ENCODE measurements at places on chromosomes 7 and 10.

DNA sequence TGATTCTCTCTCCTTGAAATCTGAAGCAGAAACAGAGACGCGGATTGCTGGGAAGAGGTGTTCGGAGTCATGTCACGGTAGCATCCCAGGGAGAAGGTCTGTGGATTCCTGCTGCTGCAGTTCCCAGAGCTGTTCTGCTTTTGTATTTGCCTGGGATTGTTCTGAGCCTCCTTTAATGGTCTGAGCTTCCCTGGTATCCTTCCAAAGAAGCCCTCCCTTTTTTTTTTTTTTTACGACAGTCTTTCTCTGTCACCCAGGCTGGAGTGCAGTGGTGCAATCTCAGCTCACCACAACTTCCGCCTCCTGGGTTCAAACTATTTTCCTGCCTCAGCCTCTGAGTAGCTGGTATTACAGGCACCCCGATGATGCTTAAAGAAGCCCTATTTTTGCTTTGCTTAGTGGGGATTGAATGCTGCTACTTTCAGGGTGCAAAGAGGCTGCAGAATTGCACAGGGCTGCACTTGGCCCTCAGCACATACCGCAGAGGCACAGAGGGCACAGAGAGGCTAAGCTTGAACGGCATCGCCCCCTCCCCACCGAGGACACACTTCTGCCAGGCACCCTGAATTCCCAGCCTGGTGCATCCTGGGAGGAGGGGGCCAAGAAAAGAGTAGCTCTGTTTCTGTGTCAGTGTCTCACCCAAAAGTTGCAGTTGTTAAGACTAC lies 208.6 kb upstream of the GALNT17 start:
- DNase-seq: no peak

GRCh38 chr10:110754375-110755105 lies 110.4 kb downstream of the RBM20 start:
- no peak for DNase-seq

GRCh38 chr10:59098831-59099452 lies 77.5 kb upstream of the PHYHIPL start:
- no peak for DNase-seq

DNA sequence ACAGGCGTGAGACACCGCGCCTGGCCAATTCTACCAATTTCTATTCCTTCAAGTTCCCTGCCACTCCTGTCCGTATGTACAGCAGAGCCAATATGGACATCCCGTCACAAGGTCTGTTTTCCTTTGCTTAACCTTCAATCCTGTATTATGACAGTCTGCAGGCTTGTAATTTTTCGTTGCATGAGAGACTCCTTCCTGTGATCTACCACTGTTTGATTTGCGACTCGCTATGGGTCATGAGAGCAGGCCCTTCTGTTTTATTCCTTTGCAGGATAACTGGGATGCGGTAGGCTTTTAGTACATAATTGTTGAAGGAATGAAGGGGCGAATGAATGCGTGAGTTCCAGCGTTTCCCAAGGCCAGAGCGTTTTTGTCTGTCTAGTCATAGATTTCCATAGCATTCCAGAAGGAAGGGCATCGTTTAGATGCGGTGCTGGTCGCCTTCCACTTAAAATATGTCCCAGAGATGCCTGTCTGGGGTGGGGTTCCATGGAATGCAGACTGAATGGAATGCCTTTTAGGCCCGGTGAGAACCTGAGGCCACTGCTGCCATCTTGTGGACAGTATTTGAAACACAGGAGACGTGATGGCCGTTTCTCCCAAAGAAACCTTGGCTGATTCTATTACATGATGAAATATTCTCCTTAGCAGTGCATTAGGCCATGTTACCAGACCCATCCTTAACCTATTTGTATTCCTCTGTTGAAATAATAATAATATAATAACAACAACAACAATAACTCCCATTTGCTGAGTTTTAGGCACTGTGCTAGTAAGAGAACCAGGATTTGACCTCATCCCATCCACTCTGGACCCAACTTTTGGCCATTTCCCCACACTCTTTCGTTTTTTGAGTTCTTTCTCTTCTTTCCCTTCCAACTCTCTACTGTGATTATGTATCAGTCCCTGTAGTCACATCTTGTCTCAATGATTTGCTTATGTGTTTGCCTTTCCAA lies 193.2 kb downstream of the MYOF start:
- DNase-seq: peak; percentile 93

DNA sequence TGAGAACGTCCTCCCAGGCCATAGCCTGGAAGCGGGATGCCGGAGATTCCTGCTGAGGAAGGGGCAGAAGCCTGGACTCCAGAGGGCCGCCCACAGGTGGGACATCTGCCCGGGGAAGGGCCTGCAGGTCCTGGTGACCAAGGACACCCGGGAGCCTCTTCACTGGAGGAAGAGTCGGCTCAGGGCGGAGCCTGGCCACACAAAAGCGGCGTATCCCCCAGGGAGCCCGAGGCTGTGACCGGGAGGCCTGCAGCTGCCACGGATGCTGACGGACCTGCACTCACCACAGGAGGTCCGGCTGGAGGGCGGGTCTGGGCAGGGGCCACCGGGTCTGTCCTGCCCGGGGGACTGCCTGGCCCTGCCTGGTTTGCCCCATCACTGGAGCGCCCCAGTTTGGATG lies 15.5 kb upstream of the ADGRA1 start:
- no peak for DNase-seq

GRCh38 chr7:151687523-151688235 lies 168.0 kb upstream of the RHEB start:
- DNase-seq: peak; percentile 88

GRCh38 chr10:71974489-71975021 lies 10.4 kb downstream of the CHST3 start:
- peak; percentile 59 for DNase-seq

DNA sequence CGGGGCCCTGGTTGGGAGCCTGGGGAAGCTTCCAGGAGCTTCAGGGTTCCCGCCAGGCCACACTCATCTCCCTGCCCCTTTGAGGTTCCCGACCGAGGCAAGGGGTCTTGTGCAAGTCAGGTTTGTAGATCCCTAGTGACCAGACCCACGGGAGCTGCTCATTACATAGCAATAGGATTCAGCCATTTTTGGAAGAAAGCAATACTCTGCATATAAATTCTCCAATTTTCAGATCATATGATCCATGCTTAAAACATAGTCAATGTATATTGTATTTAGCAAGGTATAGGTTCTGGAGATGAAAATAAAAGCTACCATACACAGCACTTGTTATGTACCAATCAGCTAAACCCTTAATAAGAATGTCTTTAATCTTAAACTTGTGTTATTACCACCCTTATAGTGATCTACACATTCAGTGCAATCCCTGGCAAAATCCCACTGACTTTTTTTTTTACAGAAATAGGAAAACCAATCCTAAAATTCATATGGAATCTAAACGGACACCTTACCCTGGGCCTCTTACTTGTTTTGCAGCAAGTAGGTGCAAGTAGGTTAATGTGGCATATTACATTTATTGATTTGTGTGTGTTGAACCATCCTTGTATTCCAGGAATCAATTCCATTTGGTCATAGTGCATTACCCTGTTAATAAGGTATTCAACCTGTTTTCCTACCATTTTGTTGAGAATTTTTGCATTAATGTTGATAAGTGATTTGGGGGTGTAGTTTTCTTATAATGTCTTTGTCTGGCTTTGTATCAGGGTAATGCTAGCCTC lies 13.8 kb upstream of the FKBP9 start:
- no peak for DNase-seq

GRCh38 chr10:88562152-88562551 lies 21.0 kb downstream of the RNLS start:
- peak; percentile 54 for DNase-seq

GRCh38 chr7:119900996-119901672 lies 371.8 kb upstream of the KCND2 start:
- DNase-seq: no peak

DNA sequence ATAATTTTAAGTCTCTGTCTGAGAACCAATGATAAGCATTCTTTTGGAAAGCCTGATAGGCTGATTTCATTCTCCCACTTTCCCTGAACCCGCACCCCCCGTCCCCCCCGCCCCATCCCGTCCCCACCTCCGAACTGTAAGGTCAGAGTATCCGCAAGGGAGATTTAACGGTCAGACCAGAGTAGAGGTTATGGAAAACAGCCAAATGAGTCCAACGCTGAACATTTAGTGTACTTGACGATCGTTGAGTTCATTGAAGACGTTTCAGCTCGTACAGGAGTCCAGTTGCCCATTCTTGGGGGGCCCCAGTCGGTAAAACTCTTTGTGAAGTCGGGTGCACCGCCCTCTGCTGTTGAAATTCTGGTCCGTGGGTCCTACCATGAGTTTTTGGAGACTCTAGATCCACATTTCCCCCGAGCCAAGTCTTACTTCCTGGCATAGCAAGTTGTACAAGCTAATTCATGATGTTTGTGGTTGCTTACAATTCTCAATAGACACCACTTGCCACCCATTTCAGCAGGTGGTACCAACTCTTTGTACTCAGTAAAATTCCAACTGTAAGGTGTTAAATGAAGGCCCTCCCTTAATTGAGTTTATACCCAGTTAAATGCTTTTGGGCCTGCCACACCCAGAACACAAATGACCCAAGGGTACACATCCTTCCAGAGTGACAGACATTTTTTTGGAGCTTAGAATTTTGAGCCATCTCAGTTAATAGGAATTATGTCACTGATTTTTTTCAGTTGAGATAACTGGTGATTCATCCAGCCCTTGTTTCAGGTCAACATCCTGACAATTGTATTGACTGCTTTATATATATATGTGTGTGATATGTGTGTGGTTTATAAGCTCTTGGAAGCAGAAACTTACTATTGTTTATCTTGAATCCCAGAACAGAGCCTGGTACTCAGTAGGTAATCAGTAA lies 1.2 kb downstream of the MARCHF5 start:
- peak; percentile 40 for DNase-seq

DNA sequence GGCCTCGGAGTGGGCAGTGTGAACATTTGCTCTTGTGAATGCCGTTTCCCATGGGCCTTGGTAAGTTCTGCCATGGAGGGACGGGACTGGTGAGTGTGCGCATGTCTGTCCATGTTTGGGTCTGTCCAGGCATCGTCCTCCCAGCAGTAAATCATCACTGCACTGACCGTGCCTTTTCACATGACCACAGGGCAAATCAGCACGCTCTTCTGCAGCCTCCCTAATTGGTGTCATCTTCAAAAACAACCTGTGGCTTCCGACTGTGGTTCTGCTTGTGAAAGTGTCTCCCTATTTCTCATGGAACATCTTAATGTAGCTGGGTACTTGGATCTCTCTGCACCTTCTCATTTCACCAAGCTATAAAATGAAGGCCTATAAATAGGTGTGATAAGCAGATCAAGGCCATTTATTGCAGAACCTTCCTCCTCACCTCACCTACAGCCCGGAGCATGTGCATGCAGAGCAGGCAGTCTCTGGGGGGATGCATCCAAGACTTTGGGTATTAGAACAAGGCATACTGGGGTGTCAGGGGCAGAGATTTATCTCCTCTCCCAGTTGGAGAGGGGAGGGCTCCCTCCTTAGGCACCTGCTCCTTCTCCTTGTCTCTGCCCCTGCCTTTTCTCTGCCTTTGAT lies 77.4 kb downstream of the RBM20 start:
- DNase-seq: no peak

DNA sequence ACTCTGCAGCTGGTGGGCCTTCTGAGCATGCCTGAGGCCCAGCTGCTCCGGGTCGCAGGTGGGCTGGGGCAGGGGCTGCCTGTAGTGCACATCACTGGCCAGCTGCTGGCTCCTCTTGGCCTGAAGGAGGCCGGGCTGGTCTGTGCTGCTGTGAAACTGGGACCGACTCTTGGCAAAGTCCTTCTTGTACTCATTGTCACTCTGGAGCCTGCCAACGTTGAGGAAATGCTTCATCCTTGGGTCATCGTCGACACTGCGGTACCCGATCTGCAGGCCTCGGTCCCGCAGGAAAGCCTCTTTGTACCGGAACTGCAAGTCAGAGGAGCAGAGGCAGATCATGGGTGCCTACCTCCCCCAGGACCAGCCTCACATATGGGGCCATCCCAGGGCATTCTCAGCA lies 37.7 kb downstream of the HABP2 start:
- DNase-seq: no peak

DNA sequence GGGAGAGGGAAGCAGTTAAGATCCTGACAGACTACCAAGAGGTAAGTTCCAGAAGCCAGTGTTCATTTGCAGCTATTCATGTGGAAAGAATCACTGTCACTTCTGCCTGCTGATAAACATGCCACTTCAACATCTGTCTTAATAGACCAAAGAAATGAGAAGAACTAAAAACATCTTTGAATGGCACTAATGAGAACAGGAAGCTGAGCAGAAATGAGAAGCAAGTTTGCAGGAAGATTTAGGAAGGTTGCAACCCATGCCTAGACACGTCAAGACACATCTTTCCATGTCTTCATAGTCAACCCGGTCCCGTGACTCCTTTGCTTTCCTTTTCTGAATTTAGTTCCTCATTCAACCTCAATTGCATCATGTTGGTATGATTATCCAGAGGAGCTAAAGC lies 180.0 kb downstream of the PDE1C start:
- no peak for DNase-seq

DNA sequence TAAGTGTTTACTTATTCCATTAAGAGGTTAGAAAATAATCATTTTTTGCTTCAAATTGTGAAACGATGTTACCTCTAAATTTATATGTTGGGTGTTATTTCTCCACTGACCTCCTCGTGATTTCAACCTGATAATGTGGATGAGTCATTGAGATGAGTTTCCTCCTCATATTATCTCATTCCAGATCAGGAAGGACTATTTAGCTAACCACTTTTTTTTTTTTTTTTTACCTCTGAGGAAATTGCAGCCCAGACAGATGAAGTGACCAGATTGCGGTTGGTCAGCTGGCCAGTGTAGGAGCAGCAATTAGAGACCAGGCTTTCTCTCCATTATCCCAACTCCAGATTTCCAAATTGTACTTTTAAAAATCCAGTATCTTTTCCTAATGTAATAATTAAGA lies 248.7 kb downstream of the FZD1 start:
- peak; percentile 43 for DNase-seq

DNA sequence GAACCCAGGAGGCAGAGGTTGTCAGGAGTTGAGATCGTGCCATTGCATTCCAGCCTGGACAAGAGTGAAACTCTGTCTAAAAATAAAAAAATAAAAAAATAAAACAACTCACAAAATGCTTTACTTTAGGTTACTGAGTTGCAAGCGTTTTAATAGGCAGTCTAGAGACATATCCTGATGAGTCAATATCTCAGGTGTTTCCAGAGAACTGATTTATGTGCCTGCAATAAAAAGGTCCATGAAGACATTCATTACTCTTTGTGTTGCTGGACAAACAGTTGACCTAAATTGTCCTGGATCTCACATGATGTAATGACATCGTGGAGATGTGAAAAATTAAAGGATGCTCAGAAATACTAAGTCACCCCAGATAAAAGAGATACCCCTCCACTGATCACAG lies 31.5 kb downstream of the CDNF start:
- DNase-seq: no peak

GRCh38 chr7:41955893-41956675 lies 253.2 kb upstream of the INHBA start:
- no peak for DNase-seq

All from SW480 (cell line).